NCI-H345 (cell line): ENCODE measurements at places on chromosomes 6 and 20.
A peak's percentile ranks its signal among the peaks of the same experiment; 100 is the strongest.

DNA sequence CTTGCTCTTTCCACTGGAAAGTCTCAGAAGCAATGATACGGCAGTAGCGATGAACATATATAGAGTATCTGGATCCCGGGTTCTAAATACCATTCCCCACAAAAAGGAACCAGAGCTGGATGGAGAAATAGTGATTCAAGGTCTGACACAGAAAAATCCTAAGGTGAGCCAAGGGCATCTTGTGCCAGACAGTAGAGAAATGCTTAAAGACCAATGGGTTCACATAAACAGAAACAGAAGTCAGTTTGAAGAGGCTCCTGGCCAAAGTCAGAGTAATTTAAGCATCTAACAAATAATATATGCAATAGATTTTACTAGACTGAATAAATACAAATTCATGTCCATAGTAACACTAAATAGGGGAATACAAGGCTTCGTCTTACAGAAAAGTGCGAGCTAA, 54.7 kb downstream of the RGS17 start:
- DNase-seq, result no peak

DNA sequence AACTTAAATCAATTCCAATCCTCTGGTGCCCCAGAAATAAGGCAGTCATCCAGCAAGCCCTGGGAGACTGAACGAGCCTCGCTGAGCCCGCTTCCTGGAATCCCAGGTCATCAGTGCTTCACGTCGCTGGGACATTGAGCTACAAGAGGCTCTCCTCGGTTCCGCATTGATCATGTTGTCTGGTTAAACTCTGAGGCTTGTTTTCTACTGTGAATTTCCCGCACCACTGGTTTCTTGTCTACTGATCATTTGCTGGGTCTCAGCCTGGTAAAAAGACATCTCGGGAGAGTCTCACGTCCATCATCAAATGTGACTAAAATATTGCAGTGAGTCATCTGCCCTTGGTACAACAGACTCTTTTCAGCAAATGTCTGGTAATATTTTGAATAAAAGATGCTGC, 569.2 kb downstream of the QKI start:
- no peak for DNase-seq

- DNase-seq, result no peak
Measured at GRCh38 chr6:37936906-37937305, 117.4 kb downstream of the ZFAND3 start.

- DNase-seq, result no peak
Measured at GRCh38 chr20:3839328-3839727, 7.3 kb upstream of the MAVS start.

- DNase-seq, result no peak
Measured at GRCh38 chr6:138404666-138405337, 779 bp downstream of the HEBP2 start.

GRCh38 chr20:39458452-39458851, 496.3 kb downstream of the DHX35 start:
- DNase-seq, result no peak

- no peak for DNase-seq
Measured at GRCh38 chr6:129120856-129121638, 238.1 kb downstream of the LAMA2 start.

DNA sequence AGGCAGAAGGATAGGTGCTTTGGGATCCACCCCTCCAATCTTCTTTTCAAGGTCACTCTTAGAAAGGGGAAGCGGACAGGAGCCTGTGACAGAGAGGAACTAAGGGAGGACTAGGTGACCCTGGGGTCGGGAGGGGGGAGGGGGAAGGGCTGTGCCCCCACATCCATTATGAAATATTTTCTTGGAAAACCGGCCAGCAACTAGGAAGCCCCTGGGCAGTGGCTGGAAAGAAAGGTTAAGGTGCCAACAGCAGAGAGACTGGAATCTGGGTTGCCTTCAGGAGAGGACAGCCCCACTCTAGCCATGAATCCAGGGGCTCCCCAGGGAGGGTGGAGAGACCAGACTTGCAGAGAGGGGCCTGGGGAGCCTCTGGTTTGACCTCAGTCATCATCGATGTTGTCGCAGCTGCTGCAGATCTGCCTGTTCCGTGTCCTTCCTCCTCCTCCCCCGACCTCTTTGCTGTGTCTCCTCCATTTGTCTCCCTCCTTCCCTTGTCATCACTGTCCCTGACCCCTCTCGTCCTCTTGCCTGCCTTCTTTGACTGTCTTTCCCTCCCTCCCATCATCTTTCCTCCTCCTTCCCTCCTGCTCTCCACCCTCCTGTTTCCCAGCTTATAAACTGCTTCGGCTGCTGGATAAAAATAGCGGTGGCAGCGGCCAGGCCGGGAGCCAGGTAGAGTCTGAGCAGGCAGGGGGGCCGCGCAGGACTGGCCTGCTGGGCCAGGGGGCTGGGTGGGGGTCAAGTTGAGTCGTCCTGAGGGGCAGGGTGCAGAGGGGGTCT, 3.2 kb downstream of the SLC29A1 start:
- DNase-seq, result no peak

DNA sequence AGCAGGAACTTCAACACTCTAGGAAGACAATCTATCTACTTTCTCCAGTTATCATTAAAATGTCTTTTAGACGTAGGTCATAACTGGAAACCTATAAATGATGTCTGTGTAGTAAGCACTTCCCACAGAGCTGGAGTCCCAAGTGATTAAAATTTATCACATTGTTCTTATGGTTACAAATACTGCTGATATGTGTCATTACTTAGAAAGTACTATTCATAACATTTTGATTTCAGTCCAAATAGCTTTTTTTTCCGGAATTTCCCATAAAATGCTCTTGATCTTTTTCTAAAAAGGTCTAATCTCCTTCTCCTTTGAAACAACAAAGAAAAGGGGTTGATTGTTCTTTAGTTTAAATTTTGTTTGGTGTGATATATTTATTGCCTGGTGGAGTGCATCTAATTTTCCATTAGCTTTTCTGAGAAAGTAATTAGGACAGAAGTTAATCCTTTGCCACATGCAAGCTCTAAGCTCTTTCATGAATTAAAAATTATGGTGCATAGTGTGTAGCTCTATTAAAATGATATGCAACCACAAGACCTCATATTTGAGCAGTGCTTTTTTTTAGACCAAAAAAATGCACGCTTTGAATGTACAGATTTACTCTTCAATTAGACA, 132.7 kb upstream of the TCF21 start:
- DNase-seq, result no peak

DNA sequence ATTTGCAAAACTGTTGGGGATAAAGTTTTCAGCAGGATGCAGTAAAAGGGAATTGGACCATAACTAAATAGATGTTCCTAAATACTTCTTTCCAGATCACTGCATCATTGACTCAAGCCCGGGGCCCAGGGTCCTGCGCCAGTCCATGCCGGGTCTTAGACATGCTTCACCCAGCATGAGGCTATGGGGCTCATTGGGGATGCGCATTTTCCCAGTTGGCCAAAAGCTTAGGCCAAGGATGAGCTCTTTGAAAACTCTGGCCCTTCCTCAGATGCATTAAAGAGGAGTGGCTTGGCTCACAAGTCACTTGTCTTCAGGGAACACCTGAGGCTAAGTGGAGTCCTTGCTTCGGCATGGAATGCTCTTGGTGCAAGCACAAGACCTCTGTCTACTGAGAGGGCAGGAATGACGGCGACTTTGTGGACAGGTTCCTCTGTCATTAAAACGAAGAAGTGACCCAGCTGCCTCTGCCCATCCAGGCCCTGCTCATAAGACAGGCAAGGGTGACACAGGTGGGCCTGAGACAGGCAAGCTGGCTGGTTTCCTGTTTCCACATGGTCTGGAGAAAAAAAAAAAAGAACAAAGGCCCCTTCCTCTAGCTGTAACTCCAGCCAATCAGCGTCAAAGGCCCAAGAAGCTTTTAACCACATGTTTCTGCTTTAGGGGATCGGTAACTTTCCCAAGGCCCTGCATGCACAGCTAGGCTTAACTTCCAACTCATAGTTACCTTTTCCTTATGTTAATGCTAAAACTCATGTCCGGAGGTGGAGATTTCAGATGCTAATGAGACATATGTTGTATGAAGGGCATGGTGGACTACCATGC, 81.4 kb upstream of the CDH4 start:
- DNase-seq, result no peak

DNA sequence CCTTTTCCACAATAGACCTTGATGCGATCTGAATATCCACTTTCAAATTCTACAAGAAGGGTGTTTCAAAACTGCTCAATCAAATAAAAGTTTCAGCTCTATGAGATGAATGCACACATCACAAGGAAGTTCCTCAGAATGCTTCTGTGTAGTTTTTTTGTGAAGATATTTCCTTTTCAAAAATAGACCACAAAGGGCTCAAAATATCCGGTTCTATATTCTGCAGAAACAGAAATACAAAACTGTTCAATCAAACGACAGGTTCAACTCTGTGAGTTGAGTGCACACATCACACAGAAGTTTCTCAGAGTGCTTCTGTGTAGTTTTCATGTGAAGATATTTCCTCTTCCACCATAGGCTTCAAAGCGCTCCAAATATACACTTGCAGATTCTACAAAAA, 293.9 kb upstream of the DEFB115 start:
- no peak for DNase-seq

DNA sequence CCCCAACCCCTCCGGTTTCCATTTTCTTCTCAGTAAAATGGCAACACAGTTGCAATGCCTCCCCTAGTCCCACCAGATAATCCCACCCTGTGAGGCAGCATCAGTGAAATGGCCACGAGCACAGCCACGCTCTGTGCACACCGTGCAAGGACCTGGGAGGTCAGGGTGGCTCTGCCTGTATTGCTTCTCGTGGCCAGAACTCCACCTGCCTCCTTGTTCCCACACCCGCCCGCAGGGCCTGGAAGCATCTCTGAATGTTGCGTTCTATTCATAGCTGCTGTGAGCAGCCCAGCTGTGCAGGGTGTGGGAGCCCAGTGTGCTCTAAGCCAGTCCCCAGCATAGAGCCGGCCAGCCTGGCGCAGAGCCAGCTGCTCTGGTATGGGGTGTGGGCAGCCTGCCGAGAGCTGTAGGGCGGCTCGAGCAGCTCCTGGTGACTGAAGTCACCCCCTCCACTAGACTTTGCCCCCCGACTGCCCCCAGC, 161.1 kb downstream of the DLL1 start:
- DNase-seq, result peak; percentile 96

DNA sequence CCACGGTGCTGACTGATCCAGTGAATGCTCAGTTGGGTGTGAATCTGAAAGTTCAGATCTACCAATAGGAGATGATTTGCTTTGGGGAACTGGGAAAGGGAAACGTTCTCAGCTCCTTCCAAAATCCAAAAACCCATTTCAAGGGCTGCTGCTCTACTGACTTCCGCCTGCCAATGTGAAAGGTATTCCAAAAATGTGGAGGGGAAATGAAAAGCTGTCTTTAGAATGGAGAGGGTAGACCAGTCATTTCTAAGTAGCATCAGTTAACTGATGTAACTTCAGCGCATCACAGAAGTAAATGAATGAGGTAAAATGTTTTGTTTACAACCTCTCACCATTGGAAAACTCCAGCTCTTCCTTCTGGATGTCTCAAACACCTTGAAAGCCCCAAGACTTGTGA, 19.6 kb upstream of the EYA2 start:
- DNase-seq, result no peak

DNA sequence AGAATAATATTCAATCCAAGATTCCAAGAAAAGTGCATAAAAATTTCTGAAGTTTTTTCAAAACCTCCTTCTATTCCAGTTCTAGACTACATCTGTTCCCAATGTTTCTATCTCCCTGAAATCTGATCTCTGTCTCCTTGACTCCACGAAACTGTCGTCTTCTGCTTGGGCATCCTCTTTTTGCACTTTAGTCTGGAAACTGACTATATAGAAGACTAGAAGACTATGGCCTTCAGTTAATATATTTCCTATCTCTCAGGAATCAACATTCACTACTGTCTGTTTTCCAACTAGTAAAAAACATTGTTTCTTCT, 745.4 kb upstream of the ADGRB3 start:
- no peak for DNase-seq

- no peak for DNase-seq
Measured at GRCh38 chr6:151434369-151434768, 17.6 kb downstream of the RMND1 start.

- DNase-seq, result no peak
Measured at GRCh38 chr6:123855506-123855905, 51.8 kb downstream of the NKAIN2 start.

GRCh38 chr20:33097001-33097400, 17.6 kb downstream of the BPIFB4 start:
- no peak for DNase-seq

DNA sequence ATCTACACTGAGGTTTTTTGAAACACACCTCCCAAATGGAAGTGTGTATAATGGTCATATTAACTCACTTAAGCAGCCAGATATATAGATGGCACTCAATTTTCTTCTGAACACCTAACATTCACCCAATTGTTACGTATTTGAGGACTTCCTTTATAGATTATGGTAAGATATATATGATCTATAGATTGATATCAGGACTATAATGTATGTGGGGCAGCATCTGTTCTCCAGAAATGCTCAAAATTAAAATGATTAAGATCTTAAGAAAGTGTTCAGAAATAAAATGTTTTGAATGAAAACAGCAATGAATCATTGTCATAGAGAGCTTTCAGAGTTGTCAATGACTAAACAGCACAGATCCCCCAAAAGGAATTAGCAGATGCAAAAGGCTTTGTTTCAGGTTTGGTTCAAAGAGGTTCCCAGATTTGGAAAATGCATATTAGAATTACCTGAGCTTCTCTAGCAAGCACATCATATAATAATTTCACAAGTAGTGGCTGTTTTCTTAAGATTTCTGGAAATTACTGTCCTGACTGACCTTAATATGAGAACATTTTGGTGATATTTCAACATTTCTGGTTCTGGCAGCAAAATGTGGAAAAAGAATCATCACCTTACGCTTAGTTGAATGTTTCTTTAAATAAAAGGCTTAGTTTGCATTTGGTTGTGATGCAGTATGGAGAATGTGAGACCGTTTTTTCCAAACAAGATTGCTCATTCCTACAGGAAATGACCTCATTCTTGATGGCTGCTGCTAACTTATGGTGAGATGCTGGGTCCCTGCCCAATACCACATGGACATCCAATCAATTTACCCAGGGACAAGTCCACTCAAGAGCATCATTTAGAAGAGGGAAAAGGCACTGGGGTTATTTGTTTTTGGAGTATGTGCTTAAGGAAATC, 31.5 kb downstream of the TRAF3IP2 start:
- DNase-seq, result no peak

GRCh38 chr6:137107767-137108105, 63.0 kb upstream of the IL20RA start:
- no peak for DNase-seq

DNA sequence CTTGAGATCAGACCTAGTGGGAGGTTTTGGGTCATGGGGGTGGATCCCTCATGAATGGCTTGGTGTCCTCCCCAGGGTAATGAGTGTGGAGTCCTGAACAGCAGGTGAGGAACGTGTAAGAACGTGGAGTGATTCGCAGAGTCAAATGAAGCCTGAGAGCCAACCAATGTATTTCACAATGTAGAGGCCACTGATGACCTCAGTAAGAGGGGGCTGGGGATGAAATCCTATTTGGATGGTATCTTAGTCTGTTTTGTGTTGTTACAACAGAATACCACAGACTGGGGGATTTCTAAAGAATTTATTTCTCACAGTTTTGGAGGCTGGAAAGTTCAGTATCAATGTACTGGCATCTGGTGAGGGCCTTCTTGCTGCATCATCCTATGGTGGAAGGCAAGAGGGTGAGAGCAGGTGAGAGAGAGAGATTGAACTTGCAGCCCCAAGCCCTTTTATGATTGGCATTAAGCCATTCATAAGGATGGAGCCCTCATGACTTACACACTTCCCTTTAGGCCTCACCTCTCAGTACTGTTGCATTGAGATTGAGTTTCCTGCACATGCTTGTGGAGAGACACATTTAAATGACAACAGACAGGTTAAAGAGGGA, 47.3 kb upstream of the HIVEP1 start:
- DNase-seq, result no peak
